ENCODE measurements at places on chromosomes 4 and X.
A peak's percentile ranks its signal among the peaks of the same experiment; 100 is the strongest.

GRCh38 chr4:5448221-5448620 lies 260.1 kb downstream of the EVC2 start:
- peak; percentile 3 for DNase-seq

DNA sequence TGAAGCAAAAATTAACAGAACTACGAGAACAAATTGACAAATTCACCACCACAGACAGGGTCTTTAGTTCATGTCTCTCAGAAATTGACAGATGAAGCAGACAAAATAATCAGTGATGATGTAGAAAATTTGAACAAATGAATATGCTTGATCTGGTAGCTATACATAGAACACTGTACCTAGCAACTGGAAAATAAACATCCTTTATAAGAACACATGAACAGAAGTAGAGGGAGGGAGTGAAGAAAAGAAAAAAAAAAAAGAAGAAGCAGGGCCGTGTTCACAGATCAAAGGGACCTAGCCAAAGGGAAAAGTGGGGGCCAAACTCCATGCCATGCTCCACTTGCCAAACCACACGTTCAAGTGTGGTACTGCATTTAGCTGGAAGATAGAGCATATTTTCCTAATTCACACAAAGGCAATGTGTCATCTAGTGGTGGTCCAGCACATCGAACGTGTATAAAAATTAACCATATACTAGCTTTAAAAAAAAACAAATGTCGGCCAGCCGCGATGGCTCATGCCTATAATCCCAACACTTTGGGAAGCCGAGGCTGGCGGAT lies 5.6 kb upstream of the THOC2 start:
- no peak for DNase-seq

DNA sequence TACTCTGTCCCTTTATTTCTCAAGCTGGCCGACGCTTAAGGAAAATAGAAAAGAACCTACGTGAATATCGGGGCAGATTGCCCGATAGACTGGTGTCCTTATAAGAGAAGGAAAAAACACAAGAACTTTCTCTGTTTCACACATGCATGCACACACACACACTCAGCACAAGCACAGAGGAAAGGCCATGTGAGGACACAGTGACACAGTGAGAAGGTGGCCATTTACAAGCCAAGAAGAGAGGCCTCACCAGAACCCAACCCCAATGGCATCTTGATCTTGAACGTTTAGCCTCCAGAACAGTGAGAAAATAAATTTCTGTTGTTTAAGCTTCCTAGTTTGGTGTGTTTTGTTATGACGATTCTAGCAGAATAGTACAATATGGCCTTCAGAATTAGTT lies 37.0 kb downstream of the SPRY1 start:
- DNase-seq: no peak

- DNase-seq: peak; percentile 79
Observed at GRCh38 chrX:47637546-47638195, 7.9 kb upstream of the CFP start.

- DNase-seq: no peak
Observed at GRCh38 chr4:147955827-147956558, 224.1 kb downstream of the ARHGAP10 start.

- DNase-seq: no peak
Observed at GRCh38 chr4:129821073-129821472, 725.1 kb downstream of the C4orf33 start.

- DNase-seq: no peak
Observed at GRCh38 chr4:6193399-6193798, 7.0 kb downstream of the JAKMIP1 start.

DNA sequence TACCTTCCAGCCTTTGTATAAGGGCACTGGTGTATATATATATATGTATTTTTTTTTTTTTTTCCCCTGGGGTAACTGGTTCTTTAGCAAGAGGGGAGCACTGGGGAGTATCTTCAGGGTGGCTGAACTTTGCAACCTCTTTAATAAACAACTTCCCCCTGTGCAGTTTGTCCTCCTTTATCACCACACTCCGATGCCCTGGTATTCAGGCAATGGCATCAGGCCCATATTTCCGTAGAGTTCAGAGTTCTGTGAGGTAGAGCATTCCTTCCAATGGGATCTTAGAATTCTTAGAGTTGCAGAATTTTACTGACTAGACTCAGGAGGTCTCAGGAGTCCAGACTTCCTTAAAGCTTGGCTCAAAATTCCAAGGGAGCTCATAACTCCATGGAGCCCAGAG lies 24.6 kb downstream of the NYX start:
- DNase-seq: no peak

- DNase-seq: no peak
Observed at GRCh38 chr4:86346320-86346719, 13.5 kb downstream of the MAPK10 start.

GRCh38 chr4:53547983-53548382 lies 43.3 kb downstream of the LNX1 start:
- DNase-seq: no peak

- no peak for DNase-seq
Observed at GRCh38 chr4:114383721-114384120, 214.9 kb upstream of the UGT8 start.

- no peak for DNase-seq
Observed at GRCh38 chrX:110050901-110051300, 48.0 kb downstream of the TMEM164 start.

DNA sequence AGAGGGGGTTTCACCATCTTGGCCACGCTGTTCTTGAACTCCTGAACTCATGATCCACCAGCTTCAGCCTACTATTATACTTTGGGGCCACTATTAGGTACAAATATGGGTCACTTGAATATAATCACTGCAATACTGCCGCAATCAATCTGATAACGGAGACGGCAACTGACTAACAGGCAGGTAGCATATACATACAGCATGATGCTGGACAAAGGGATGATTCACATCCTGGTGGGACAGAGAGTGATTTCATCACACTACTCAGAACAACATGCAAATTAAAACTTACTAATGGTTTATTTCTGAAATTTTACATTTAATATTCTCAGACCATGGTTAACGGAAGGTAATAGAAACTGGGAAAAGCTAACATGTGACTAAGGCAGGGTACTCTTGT lies 10.9 kb downstream of the LRBA start:
- no peak for DNase-seq

DNA sequence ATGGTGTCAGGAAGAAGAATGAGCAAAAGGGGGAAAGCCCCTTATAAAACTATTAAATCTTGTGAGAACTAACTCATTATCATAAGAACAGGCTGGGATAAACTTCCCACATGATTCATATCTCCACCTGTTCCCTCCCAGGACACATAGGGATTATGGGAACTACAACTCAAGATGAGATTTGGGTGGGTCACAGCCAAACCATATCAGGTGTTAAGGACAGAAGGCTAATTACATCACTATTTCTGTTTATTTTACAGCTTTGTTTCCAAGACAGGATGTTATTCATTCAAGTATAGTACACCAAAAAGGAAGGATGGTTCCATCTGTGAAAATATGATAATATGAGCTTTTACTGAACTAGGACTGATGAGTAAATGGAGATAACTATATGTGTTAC lies 63.7 kb upstream of the ARSJ start:
- DNase-seq: no peak

- no peak for DNase-seq
Observed at GRCh38 chr4:48379587-48380180, 38.4 kb downstream of the SLAIN2 start.

DNA sequence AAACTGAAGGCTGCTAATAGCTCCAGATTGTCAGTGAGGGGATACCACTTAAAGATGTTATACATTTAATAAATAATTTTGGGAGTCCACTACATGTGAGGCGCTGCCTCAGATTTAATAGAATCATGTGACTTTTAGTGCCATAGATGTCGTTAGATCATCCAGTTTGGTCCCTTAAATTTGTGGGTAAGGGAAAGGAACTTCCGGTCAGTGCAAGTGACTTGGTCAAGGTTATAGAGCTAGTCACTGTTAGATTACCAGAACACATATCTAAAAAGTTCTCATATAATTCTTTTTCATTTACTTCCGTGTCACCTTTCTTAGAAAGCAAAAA lies 529 bp upstream of the UBA6 start:
- no peak for DNase-seq

- DNase-seq: no peak
Observed at GRCh38 chrX:43148305-43148704, 370.3 kb upstream of the PPP1R2C start.

All from ecto neural progenitor cell (in vitro differentiated cells).